ENCODE measurements at places on chromosomes 2 and 18.

DNA sequence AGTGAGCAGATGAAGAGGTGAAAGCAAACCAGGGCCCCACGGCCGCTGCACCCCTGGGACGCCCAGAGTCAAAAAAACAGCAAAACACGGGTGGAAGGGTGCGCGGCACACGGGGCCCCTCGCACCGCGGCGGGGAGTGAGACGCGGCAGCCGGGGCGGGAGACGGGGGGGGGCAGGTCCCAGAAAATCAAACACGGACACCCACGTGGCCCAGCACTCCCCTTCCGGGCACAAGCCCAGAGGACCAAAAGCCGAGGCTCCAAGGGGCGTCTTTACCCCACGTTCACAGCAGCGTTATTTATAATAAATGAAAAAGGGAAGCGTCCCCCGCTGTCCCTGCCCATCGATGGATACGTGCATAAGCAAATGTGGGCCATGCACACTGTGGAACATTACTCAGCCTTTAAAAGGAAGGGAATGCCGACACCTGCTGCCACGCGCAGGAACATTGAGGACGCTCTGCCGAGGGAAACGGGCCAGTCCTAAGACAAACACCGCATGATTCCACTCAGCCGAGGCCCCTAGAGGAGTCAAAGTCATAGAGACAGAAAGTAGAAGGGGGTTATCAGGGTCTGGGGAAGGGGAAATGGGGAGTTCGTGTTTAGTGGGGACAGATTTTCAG lies 677 bp upstream of the COPS9 start:
- no peak for DNase-seq

DNA sequence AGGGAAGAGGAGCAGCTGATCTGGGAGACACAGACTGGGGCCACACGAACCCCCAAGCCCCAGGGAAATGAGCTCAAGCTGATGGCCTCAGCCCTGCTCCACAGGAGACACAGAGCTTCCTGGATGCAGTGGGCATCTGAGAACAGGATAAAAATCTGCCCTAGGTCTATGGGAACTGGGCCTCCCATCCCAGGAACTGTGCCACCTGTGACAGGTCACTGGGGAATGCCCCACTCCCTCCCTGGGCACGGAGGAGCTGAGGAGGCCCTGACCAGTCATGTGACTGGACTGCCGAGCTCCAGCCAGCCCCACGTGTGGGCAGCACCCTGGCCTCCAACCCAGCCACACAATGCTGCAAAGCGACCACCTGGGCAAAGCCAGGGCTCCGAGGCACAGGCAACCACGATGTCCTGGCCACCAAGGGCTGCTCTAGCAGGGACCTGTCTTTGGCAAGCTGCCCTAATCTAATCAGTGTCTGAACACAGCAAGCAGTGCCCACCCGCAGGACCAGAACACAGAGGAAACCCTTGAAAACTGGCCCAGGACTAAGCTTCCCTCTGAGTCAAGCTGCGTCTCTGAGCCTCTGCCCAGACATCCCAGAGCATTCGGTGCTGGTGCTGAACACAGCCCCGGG lies 57.8 kb upstream of the ID2 start:
- no peak for DNase-seq

DNA sequence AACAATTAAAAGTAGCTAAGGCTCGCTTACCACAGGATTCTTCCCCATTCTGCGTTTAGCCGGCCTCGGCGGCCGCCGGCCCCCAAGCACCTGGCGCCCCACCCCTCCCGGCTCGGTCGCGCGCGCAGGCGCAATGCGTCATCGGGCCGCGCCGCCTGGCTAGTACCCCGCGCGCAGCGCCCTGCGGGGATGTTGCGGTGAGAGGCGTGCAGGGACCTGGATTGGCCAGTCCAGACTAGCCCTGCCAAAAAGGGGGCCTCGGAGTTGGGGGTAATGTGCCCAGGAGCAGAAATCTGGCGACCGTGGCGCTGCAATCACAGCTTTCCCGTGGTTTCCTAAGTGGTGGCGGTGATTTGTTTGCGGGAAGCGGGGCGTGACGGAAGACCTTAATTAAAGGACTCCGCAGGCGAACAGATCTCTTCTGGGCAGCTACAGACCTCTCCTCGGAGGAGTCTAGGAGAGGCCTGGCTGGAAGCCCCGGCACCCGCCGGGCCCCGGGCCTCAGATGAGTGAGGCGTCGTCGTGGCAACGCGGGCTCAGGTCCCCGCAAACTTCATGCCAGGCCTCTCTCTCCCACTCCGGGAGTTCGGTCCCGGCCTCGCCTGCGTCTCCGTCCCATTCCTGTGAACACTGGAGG lies 606 bp downstream of the TMEM237 start:
- DNase-seq, result peak; percentile 90

DNA sequence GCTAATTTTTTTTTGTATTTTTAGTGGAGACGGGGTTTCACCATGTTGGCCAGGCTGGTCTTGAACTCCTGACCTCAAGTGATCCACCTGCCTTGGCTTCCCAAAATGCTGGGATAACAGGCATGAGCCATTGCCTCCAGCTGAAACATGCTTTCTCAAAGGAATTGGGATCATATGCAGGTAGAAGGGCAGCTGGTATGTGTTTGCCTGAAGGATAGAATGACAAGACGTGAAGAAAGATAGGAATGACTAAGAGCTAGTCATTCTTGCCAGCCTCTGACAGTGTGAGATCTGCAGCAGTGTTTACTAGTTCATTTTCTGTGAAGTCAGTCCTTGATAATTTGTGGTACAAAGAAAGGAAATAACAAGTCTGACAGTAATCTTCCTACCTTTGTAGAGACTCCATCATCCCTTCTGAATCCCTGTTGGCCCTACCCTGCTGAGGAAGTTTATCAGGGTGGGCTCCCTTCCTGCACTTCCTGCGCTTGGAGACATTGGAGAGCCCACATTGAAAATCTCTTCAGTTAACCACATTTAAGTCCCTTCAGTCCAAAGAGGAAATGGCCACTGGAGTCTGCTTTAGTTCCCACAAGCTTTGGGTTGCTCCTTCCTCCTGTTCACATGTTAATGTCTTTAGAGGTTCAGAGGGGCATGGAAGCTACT lies 14.7 kb downstream of the CFLAR start:
- no peak for DNase-seq

DNA sequence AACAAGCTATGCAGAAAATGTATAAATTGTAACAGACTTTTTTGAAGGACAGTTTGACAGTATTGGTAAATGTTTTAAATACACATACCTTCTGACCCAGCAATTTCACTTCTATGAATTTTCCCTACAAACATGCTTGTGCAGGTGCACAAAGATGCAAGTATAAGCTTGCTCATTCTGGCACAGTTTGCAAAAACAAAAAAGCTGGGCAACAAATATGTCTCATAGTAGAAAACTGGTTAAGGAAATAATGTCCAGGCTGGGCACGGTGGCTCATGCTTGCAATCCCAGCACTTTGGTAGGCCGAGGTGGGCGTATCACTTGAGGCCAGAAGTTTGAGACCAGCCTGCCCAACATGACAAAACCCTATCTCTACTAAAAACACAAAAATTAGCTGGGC lies 96.9 kb upstream of the NEDD4L start:
- peak; percentile 78 for DNase-seq

GRCh38 chr2:219618733-219619122 lies 8.7 kb upstream of the SLC4A3 start:
- DNase-seq, result no peak

GRCh38 chr2:21924640-21925285 lies 801.0 kb downstream of the TDRD15 start:
- no peak for DNase-seq

DNA sequence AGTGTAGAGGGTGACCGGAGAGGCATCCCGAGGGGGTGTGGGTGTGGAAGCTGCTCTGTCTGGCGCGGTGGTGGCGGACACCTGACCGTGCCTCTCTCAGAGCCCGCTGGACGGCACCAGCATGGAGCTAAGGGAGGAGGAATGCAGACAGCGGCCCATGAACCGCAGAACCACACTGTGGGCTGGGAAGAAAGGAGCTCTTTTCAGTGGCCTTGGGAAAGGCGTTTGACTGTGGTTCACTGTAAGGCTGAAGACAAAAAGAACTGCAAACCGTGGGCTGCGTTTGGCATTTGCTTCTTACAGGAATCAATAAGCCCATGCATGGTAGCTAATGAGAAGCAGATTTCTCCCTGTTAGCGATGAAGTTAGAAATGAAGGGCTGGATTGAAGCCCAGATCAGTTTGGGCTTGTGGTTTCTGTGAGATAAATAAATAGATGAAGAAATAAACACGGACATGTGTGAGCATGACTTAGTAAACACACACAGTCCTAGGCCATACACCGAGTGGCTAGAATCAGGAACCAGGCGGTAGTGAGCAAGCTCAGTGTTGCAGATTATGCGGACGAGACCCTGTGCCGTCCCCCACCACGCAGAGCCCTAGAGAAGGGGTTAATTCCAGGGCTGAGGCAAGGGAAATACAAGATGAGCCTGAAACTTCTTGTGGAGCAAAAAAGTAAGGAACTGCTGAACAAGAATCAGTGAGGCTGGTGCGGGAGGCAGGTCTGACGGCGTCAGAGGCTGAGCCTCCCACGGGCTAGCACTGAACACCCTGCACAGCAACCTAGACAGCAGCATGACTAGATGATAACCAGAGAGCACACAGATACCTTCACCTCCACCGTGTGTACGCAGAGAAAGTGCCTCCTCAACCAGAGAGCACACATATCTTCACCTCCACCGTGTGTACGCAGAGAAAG lies 29.3 kb upstream of the NFATC1 start:
- DNase-seq, result no peak

- DNase-seq, result peak; percentile 18
These were observed 849 bp upstream of the VRK2 start for GRCh38 chr2:58045580-58046334.

- no peak for DNase-seq
These were observed 1594.5 kb upstream of the PIK3C3 start for GRCh38 chr18:40360558-40360957.

DNA sequence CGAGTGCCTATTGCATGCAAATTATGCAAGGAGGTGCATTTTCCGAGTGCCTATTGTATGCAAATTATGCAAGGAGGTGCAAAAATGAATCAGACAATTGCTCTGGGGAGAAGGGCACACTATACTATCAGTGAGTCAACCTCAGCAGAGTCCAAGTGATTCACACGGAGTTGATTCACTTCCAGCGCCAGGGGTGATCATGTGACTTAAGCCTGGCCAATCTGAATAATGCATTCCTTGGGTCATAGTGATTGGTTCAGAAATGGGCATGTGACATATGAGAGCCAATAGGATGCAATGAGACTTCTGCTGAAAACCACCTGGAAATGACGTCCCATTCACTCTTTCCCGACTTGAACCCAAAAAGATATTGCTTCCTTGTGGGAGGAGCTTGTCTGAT lies 152.2 kb downstream of the DAW1 start:
- no peak for DNase-seq

GRCh38 chr2:197184959-197185586 lies 125.5 kb downstream of the ANKRD44 start:
- DNase-seq, result peak; percentile 77

GRCh38 chr2:121185571-121186074 lies 99.4 kb downstream of the TFCP2L1 start:
- no peak for DNase-seq

GRCh38 chr2:236956641-236957040 lies 129.0 kb upstream of the COPS8 start:
- no peak for DNase-seq

DNA sequence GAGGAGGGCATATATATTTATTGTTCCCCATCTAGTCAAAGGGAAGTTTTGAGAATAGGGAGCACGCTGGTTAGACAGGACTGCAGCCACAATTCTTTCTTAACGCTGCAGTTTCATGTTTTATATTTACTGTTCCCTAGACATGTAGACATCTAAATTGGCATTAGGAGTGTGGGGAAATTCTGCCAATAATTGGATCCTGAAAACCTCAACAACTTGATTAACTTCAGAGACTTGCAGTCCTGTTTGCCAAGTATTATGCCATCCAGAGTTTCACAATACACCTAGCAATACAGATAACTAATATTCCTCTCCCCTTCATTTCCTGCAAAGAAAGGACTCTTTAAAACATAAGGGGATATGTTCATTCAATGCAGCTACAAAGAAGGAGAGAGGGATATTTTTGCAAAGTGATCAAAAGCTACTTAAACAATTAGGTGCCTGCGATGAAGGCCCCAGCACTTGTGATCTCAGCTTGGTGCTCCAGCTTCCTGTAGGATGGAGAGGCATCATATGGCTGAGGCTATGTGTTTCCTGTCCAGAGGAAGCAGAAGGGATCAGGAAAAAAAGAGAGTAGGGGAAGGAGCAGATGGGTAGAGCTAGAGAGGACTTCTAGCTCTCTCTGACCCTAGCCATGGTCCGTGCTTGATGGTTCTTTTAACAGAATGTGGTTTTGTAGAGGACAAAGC lies 264.4 kb downstream of the MTX2 start:
- no peak for DNase-seq

DNA sequence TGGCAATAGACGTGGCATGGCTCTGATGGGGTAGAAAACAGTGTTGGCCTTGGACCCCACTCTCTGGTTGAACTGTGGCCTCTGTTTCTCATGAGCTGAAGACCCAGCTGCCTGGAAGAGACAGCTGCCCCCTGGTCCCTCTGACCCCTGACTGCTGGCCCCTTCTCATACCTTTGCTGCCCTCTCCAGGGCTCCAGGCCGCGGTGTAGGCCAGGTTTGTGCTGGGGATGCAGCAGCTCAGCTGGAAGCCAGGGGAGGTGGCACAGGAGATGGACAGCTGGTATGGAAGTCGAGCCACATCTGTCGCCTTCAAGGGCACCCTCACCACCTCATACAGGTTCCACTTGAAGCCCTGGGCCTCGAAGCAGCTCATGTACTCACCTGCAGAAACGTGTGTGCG lies 31.7 kb upstream of the SELENOI start:
- DNase-seq, result peak; percentile 18

GRCh38 chr2:37436323-37436722 lies 91.9 kb downstream of the QPCT start:
- DNase-seq, result no peak

DNA sequence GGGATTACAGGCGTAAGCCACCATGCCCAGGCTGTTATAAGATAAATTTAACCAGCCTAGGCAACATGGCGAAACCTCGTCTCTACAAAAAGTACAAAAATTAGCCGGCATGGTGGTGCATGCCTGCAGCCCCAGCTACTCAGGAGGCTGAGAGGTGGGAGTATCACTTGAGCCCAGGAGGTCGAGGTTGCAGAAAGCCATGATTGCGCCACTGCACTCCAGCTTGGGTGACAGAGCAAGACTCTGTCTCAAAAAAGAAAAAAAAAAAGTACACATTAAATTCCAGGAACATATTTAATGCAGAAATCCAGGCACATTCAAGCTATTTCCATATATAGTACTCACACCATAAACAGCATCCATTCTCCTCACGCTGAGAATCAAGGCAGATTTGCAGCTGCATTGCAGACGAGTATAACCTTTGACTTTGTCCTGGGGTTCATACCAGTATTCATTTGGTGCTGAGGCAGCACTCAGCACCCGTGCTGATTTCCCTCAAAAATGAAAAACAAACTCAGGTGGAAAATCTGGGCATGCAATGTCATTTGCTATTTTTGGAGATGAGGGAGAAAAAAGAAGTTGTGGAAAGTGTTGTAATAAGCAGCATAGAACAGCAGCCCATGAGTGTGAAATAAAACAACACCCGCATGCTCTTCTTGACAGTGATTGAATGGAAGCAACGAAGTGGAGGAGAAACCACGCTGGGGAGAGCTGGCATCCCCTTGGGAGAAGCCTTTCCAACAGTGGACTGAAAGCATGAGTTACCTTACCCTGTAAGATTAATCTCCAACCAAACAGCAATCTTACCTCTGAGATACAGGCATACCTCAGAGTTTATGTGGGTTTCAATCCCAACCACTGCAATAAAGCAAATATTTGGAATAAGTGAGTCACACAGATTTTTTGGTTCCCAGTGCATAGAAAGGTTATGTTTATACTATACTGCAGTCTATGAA lies 46.8 kb upstream of the ANXA4 start:
- no peak for DNase-seq

- no peak for DNase-seq
These were observed 2.7 kb downstream of the PER2 start for GRCh38 chr2:238285653-238286082.

Measured in RPMI8226 (cell line).